Fibroblast of the aortic adventitia (primary cell): ENCODE measurements at places on chromosomes 12 and 14.

DNA sequence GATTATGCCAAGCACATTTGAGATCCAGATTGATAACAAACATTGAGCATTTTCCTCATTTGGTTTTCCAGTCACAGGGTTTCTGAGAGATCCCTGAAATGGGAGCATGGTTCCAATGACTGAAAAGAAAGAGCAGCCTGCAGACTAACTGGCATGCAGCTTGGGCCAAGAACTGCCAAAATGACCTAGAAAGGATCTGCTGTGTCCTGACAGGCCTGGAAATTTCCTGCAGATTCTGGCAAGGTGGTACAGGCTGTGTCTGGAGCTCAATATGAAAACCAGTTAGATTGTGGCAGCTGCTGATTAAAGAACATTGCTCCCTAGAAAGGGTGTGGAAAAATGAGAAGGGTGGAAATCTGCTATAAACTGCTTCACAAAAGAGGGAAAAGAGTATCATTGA, 417.3 kb downstream of the IPO8 start:
- DNase-seq: no peak

- DNase-seq: peak; percentile 82
Observed at GRCh38 chr14:37034410-37035285, 137.8 kb downstream of the SLC25A21 start.

GRCh38 chr14:77976591-77976990, 176.7 kb downstream of the ADCK1 start:
- DNase-seq: no peak

- DNase-seq: no peak
Observed at GRCh38 chr12:47808050-47808449, 11.7 kb downstream of the HDAC7 start.

DNA sequence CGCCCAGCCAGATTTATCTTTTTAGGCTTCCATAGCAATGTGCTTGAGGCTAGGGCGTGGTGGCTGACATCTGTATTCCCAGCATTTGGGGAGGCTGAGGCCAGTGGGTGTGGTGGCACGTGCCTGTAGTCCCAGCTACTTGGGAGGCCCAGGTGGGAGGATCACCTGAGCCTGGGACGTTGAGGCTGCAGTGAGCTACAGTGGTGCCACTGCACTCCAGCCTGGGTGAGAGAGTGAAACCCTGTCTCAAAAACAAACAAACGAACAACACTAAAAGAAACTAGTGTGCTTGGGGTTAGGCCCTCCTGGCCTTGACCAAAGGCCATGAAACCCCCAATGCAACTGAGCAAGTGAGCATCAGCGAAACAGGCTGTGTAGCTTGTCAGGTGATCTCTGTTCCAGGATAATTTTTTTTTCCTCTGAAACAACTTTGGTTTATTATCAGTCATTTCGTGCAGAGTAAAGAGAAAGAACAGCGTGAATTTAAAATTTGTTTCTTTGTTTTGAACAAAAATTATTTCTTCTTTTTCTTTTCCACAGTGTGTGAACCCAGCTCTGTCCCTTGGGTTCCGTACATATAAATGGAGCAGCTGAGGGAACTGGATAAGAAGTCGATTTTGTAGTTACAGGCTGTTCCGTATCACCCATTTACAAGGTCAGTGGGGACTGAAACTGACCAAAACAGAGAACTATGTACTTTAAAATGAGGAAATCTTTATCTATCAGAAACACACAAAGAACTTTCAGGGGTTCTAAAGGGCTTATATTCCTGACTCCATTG, 8.8 kb upstream of the TUBA1C start:
- DNase-seq: no peak

- DNase-seq: no peak
Observed at GRCh38 chr12:936377-937345, 12.8 kb downstream of the RAD52 start.

DNA sequence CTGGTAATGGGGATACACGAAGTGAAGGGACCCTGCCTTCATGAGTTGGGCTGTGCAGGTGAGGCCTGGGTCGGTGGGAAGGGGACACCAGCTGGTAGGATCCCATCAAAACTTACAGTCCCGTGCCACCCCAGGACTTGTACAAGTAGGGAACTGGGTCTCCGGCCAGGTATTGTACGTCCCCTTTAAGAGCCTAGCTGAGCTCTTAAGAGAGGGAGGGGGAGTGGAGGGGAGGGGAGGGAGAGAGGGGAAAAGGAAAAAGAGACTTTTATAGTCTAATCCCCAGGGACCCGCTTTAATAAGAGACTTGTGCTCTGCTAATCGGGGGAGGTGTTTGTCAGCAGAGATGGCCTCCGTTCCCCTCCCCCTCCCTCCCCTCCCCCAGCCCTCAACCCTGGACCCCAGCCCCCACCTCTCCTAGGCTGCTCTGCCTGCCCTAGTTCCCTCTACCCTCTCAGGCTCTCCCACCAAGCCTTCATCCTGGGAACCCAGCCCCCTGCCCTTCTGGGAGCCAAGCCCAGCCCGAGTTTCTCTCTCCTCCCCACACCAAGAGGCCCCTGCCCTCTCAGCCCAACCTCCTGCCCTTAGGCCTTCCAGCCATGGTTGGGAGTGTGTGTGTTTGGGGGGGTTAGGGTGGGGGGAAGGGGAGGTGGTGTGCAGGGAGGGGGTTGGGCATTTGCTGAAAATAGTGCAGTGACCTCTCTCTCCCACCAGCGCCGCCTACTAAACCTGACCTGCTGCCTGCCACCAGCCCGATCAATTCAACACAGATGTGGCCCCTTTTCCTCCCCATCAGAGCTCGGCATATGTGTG, 2.6 kb downstream of the GDF11 start:
- peak; percentile 37 for DNase-seq

GRCh38 chr14:99408971-99409289, 71.7 kb downstream of the SETD3 start:
- DNase-seq: no peak

- DNase-seq: no peak
Observed at GRCh38 chr12:45599196-45599595, 130.3 kb upstream of the ARID2 start.

DNA sequence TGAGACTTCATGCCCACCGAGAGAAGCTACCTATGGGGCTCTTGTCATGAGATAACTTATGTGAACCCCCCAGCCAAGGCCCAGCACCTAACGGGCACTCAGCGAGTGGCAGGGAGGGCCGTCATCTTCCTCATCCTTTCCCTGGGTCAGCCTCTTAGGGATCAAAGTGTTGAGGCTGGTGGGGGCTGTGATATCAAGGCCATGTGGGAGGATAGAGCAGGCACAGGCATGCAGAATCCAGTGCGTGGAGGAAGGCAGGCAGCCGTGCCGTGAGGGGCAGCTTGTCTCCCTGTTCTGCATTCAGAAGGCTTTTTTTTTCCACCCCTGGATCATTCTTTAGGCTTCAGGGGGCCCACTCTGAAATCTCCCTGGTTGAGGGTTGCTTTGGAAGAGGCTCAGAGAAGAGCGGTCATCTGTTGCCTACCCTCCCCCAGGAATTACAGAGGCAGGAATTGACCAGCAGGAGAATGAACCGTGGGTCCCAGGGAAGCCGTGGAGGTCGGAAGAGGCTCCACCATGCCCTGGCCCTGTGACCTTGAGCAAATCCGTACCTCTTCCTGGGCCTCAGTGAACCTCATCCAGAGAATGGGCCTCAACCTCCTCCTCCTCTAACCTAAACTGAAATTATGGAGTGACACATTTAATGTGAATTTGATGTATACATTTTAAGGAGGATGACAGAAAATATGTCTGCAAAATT, 62.8 kb downstream of the BEGAIN start:
- DNase-seq: no peak

GRCh38 chr12:48811437-48812090, 6.7 kb upstream of the CACNB3 start:
- no peak for DNase-seq

- DNase-seq: peak; percentile 29
Observed at GRCh38 chr14:81363746-81364378, 36.3 kb downstream of the STON2 start.

DNA sequence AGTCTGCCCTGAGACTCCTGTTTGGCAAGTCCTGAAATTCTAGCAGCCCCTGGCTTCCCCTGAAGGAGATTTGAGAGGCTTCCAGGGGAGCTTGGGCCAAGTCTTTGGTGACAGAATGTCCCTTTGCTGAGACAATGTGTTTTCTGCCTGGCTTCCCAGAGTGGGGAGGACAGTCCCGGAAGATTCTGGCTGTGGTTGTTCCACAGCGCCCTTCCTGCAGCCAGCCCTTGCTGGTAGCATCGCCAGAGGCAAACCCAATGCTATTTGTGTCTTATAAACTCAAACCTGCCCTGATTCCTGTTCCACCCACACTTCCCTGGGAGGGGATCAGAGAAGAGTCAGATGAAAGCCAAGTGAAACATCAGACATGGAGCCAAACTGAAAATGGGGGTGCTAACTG, 56.4 kb upstream of the OAS1 start:
- no peak for DNase-seq

GRCh38 chr12:6062757-6063735, 61.4 kb downstream of the VWF start:
- peak; percentile 58 for DNase-seq

- no peak for DNase-seq
Observed at GRCh38 chr14:100834794-100835547, 9.1 kb downstream of the MEG3 start.

- DNase-seq: no peak
Observed at GRCh38 chr12:26939192-26939832, 1.0 kb downstream of the FGFR1OP2 start.

DNA sequence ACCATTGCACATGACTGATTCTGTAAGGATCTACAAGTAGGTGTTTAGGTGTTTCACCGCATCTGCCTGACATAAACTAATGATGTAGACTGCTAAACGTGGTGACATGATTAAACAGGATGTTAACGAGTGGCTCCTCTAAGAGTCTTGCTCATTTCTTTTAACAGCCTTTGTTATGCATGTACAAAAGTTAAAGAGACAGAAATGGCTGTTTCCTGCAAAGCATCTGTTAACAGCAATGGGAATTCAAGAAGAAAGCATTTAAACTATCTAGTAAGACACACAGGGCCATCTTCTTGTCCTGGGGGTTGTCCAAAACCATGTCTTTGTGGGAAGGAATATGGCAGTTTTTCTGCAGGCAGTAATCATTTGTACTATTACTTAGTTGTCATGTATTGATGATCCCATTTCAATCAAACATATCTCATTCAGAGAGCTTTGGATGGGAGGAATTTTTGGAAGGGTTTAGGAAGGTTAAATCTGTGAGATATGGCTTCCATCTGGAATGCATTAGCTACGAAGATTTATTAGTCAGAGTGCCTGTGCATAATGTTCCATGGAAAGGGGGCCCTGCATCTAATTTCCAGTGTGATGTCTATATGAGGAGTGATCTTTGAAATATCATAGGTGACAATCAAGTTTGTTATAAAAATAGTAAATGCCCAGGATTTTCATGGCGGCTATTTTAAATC, 495.1 kb downstream of the EGLN3 start:
- no peak for DNase-seq

DNA sequence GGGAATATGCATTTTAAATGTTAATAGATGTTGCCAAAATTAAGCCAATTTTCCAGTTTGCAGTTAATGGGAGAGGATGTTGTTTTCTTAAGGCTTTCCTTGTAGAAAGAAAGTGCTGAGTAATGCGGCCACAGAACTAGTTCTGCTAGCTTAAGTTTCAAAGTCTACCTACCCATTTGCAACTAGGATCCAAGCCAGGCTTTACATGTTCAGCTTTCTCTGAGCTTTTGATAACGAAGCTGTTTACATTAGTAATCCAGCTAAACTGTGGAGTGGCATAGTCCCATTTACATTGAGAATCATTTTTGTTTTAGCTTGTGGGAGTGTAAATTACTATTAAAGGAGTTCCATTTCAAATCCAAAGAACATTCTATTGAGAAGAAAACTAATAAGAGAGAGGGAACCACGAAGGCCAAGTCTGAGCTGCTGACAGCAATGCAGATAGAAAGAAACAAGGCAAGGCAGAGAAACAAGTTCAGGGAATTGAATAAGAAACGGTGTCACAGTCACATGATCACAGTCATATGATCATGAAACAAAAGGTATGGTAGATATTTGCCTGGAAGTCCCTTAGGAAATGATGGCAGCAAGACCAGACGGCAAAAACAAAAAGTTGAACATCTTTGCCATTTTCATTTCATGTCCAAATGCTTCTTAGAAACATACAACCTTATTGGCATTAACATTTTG, 274.9 kb downstream of the PAWR start:
- DNase-seq: peak; percentile 52
